ENCODE measurements at places on chromosomes 6 and 20. TPM values are rescaled to one million over a fixed set of nuclear protein-coding genes. Genes with fewer than 3 reads are reported as not detected.

- H3K27me3 ChIP-seq, result no peaks in the 10 kb centered on the region
- peak overlapping the region; percentile 96 for H3K4me3 ChIP-seq
- peaks cover 28% of the 10 kb centered on the region for H3K4me1 ChIP-seq
- peak; percentile 59 for DNase-seq
Observed at GRCh38 chr20:50191065-50191543, 474 bp downstream of the CEBPB start.

DNA sequence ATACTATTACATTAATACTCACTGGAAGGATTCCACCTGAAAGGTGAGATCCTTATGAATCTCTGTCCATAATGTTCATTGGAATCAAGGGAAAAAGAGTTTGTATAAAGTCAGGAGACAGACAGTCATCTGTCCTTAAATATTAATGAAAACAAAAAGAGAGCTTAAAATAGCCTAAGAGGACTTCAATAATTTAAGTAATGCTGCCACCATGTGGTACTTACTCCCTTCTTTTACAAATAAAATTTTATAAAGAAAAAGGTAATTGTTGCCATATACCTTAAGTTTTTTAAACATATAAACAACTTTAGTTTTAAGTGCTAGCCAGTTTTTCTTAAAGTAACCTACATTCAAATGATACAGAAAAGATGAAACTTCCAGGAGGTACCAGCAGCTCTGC lies 5.1 kb downstream of the BLOC1S5 start:
- DNase-seq, result peak; percentile 57
- H3K4me1 ChIP-seq, result peaks cover 13% of the 10 kb centered on the region
- H3K27me3 ChIP-seq, result no peaks in the 10 kb centered on the region
- H3K36me3 ChIP-seq, result peaks cover 2% of the 10 kb centered on the region
- no peak overlapping the region for H3K4me3 ChIP-seq

Gene GPSM3
- total RNA-seq, result 7.1 TPM

- no peak overlapping the region for H3K27ac ChIP-seq
- no peaks in the 10 kb centered on the region for H3K27me3 ChIP-seq
- no peaks in the 10 kb centered on the region for H3K36me3 ChIP-seq
- H3K4me1 ChIP-seq, result no peaks in the 10 kb centered on the region
Observed at GRCh38 chr6:55651015-55651414, 72.0 kb upstream of the HMGCLL1 start.

DNA sequence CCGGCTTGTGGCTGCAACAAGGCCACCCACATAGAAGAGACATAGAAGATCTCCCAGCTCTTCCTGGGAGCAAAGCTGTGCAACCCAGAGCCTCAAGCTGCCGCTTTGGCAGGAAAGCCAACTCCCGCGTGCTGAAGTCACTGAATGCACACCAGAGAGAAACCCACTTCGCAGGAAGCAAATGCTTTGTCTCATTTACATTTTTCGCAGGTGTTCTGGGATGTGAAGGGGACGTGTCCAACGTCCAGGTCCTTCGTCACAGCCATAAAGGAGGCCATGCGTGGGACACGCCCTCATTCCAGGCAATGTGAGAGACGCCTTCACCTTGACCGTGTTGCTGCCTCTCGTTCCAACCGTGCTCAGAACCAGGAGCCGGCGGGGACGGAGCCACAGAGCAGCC lies 24.4 kb downstream of the KCNQ2 start:
- no peaks in the 10 kb centered on the region for H3K36me3 ChIP-seq
- H3K27me3 ChIP-seq, result 0 out of 2 replicates have a peak, but pooled peaks cover 10% of the 10 kb centered on the region
- H3K4me3 ChIP-seq, result no peak overlapping the region
- no peaks in the 10 kb centered on the region for H3K4me1 ChIP-seq
- DNase-seq, result no peak

Gene RSPO3
- total RNA-seq, result not detected

Gene SLC26A8
- total RNA-seq, result not detected

Gene ZBTB46
- total RNA-seq, result 7.3 TPM

DNA sequence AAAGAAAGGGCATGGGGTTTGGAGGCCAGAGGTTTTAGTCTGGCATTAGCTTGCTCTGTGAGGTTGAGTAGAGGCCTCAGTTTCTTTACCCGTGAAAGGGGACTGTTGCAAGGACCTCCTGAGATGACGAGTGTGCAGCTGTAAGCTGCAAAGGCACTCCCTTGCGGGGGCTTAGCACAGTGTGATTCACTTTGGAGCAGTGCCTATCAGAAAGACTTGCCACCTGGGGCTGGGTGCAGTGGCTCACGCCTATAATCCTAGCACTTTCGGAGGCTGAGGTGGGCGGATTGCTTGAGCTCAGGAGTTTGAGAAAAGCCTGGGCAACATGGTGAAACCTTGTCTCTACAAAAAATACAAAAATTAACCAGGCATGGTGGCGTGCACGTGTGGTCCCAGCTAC lies 7.5 kb upstream of the BAK1 start:
- DNase-seq, result no peak
- H3K27ac ChIP-seq, result no peak overlapping the region
- H3K4me3 ChIP-seq, result no peak overlapping the region
- peaks cover 31% of the 10 kb centered on the region for H3K4me1 ChIP-seq
- no peaks in the 10 kb centered on the region for H3K36me3 ChIP-seq

DNA sequence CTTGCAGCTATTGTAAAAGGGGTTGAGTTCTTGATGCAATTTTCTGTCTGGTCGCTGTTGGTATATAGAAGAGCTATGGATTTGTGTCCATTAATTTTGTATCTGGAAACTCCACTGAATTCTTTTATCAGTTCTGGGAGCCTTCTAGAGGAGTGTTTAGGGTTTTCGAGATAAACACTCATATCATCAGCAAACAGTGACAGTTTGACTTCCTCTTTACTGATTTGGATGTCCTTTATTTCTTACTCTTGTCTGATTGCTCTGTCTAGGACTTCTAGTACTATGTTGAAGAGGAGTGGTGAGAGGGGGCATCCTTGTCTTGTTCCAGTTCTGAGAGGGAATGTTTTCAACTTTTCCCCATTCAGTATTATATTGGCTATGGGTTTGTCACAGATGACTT lies 120.8 kb upstream of the SSTR4 start:
- H3K27me3 ChIP-seq, result peaks cover 10% of the 10 kb centered on the region
- H3K36me3 ChIP-seq, result no peaks in the 10 kb centered on the region
- H3K4me3 ChIP-seq, result no peak overlapping the region
- H3K27ac ChIP-seq, result no peak overlapping the region

Gene C6orf15
- not detected for total RNA-seq

Gene SIRPD
- total RNA-seq, result 0.18 TPM

Gene OXT
- not detected for total RNA-seq

Gene C2
- 1.1 TPM for total RNA-seq

- H3K27ac ChIP-seq, result no peak overlapping the region
- H3K4me3 ChIP-seq, result no peak overlapping the region
- no peaks in the 10 kb centered on the region for H3K27me3 ChIP-seq
- H3K36me3 ChIP-seq, result no peaks in the 10 kb centered on the region
- peaks cover 8% of the 10 kb centered on the region for H3K4me1 ChIP-seq
Observed at GRCh38 chr6:134934793-134935485, 15.0 kb downstream of the ALDH8A1 start.

GRCh38 chr6:163416557-163417253 lies 2.2 kb downstream of the QKI start:
- peak; percentile 83 for DNase-seq
- peak overlapping the region; percentile 88 for H3K4me3 ChIP-seq
- no peaks in the 10 kb centered on the region for H3K27me3 ChIP-seq
- peak overlapping the region; percentile 58 for H3K27ac ChIP-seq
- H3K36me3 ChIP-seq, result no peaks in the 10 kb centered on the region

- H3K36me3 ChIP-seq, result no peaks in the 10 kb centered on the region
- H3K4me3 ChIP-seq, result peak overlapping the region; percentile 66
- no peaks in the 10 kb centered on the region for H3K27me3 ChIP-seq
- peaks cover 11% of the 10 kb centered on the region for H3K4me1 ChIP-seq
- H3K27ac ChIP-seq, result no peak overlapping the region
- no peak for DNase-seq
Observed at GRCh38 chr20:53502820-53503219, 90.8 kb downstream of the ZNF217 start.

Gene SLC22A23
- 5.7 TPM for total RNA-seq

Gene TREM1
- 0.98 TPM for total RNA-seq

DNA sequence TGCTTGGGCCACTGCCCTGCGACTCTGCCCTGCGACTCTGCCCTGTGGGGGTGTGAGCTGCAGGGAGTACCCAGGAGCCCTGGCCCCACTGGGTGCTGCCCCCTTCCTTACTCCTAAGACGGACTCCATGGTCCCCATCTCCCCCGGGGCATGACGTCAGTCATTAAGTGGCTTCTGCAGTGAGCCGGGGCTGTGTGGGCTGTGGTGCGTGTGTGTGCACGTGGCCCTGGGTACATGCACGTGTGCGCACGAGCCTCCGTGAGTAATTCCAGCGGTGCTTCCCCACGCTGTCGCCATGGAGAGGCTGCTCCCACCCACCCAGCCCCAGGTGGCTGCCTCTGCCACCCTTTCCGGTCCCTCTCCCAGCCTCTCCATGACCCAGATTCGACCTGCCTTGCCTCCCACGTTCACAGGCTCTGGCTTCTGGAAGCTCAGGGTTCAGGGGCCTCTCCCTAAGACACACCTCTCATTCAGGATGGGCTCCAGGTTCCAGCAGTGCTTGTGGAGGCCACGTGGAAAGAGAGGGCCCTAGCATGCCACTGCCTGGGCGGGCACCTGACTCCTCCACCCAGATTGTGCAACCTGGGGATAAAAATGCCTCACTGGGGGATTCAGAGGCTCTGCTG lies 88.3 kb downstream of the DLGAP4 start:
- no peak overlapping the region for H3K27ac ChIP-seq
- no peaks in the 10 kb centered on the region for H3K36me3 ChIP-seq
- H3K27me3 ChIP-seq, result peaks cover 10% of the 10 kb centered on the region
- DNase-seq, result no peak
- H3K4me1 ChIP-seq, result no peaks in the 10 kb centered on the region

GRCh38 chr6:42338744-42339222 lies 112.9 kb downstream of the TRERF1 start:
- peaks cover 33% of the 10 kb centered on the region for H3K4me1 ChIP-seq
- H3K36me3 ChIP-seq, result no peaks in the 10 kb centered on the region
- H3K4me3 ChIP-seq, result no peak overlapping the region
- no peaks in the 10 kb centered on the region for H3K27me3 ChIP-seq
- peak overlapping the region; percentile 94 for H3K27ac ChIP-seq

Gene HTR1E
- not detected for total RNA-seq

Gene GSTA1
- total RNA-seq, result not detected

- peaks cover 19% of the 10 kb centered on the region for H3K36me3 ChIP-seq
- peak overlapping the region; percentile 84 for H3K27ac ChIP-seq
- H3K4me3 ChIP-seq, result peak overlapping the region; percentile 84
- H3K4me1 ChIP-seq, result peaks cover 49% of the 10 kb centered on the region
- no peaks in the 10 kb centered on the region for H3K27me3 ChIP-seq
Observed at GRCh38 chr6:33206864-33207551, 1.3 kb upstream of the RING1 start.

GRCh38 chr6:77620278-77620882 lies 32.5 kb upstream of the MEI4 start:
- no peak overlapping the region for H3K27ac ChIP-seq
- no peak overlapping the region for H3K4me3 ChIP-seq
- no peaks in the 10 kb centered on the region for H3K27me3 ChIP-seq
- H3K4me1 ChIP-seq, result no peaks in the 10 kb centered on the region

Gene PAX1
- not detected for total RNA-seq

Gene HFE
- total RNA-seq, result not detected
